Left lobe of liver (tissue), 2 donors: ENCODE measurements at places on chromosomes 2 and 18. TPM values are rescaled to one million over a fixed set of nuclear protein-coding genes. Genes with fewer than 3 reads are reported as not detected.

DNA sequence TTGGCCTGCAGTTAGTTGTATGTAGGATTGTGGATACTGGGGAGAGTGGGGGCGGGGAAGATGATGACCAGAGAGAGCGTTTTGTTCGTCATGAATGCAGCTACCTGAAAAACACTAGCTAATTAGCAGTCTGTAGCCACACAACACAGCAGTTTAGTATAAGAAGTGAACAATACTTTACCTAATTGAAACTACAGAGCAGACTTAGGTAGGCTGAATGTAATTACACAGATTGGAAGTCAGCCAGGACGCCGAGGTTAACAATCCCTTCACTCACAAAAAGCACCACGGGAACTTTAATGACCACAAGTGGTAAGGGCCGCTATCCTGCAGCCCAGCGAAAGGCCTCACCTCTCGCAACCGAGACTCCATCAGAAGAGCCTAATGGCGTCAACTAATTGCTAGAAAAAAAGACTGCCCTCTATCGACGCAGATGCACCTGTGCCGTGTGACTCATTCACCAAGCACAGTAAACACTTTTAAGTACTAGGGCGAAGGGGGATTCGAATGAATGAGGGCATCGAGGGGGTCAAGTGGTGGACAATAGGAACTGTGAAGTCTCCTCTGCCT, 591.0 kb downstream of the ARHGAP15 start:
- no peak for DNase-seq

DNA sequence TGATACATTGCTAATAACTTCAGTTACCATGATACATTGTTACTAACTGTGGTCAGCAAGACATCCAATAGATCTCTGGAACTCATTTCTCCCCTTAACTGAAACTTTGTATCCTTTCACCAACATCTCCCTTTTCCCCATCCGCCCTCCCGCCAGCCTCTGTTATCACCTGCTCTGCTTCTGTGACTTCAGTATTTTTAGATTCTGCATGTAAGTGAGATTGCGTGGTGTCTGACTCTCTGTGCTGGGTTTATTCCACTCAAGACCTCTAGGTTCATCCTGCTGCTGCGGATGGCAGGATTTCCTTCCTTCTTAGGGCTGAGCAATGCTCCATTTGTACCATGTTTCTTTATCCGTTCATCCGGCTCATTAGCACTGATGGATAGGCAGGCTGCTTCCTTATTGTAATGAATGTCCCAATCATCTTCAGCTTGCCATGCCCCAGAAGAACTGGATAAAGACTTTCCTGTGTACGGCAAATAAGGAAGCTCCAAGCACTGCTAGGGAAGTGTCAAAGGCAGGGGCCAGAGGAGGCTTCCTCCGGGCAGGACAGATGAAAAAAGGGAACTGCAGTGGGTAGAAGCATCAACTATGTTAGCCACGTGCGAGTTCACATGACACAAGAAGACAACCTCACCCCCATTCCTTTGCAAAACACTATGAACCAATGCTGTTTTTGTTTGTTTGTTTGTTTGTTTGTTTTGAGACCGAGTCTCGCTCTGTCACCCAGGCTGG, 113.4 kb downstream of the EIPR1 start:
- DNase-seq = peak; percentile 41

DNA sequence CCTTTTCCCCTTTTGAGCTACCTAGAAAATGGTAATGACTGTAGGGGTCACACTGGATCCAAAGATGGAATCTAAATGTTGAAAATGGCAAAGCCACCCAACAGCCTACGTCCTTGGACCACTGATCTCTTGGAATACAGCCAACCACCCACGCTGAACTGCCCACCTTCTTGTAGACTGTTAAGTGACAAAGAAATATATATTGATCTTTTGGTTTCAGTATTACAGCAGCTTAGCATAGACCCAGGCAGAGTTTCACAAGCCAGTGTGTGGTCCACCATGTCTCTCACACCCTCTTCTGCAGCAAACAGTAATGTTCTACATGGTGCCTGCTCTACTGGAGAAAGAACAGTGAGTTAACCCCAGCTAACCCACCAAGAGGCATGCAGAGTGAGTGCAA, 20.2 kb downstream of the CACNB4 start:
- no peak for DNase-seq

The CAD gene
- 14.9 TPM for total RNA-seq

The MZT2A gene
- 60.2 TPM for total RNA-seq

GRCh38 chr18:48833701-48834412, 116.9 kb downstream of the SMAD7 start:
- DNase-seq = peak; percentile 38

The DNER gene
- total RNA-seq = 0.10 TPM
